ENCODE measurements at places on chromosomes 7 and 10.
A peak's percentile ranks its signal among the peaks of the same experiment; 100 is the strongest.

GRCh38 chr10:12699258-12699700 lies 302.2 kb downstream of the CCDC3 start:
- no peak for DNase-seq

- DNase-seq: no peak
Measured at GRCh38 chr10:102814453-102814871, 22.8 kb downstream of the CYP17A1 start.

GRCh38 chr7:40429826-40430225 lies 295.0 kb downstream of the SUGCT start:
- no peak for DNase-seq

DNA sequence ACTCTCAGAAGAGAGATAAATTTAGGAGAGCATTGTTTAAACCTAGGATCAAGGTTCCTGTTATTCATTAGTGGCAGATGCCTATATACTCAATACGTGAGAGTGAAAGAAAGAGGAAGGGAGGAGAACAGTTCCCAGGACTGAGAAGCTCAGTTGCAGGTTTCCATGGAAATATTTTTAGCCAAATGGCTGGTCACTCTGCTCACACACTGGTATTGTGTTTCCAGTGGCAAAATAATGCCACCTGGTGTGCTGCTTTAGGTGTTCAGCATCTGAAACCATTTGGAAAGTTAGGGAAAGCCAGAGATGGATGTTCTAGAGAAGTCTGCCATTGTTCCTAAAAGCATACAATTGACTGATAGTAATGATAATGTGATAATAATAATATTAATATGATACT lies 827.7 kb downstream of the SORCS3 start:
- DNase-seq: no peak

GRCh38 chr10:23514321-23514720 lies 75.4 kb downstream of the OTUD1 start:
- DNase-seq: no peak

DNA sequence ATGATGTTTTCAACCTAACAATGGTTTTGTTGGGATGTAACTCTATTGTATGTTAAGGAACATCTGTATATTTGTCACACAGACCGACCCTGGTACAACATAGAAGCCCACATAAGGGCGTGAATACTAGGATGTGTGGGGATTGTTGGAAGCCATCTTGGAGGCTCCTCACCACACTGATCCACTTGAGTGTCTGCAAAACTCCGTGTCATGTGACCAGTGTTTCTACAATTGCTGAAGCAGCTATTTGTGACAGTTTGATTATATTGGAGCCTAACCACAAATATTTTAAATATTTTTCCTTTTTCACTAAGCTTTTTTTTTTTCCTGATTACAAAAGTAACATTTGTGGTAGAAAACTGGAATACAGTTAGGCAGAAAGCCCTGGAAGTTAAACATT lies 27.9 kb downstream of the RALA start:
- DNase-seq: no peak

- DNase-seq: no peak
Measured at GRCh38 chr10:119770928-119771327, 45.1 kb downstream of the INPP5F start.

GRCh38 chr10:24974976-24975375 lies 22.6 kb upstream of the PRTFDC1 start:
- DNase-seq: no peak

DNA sequence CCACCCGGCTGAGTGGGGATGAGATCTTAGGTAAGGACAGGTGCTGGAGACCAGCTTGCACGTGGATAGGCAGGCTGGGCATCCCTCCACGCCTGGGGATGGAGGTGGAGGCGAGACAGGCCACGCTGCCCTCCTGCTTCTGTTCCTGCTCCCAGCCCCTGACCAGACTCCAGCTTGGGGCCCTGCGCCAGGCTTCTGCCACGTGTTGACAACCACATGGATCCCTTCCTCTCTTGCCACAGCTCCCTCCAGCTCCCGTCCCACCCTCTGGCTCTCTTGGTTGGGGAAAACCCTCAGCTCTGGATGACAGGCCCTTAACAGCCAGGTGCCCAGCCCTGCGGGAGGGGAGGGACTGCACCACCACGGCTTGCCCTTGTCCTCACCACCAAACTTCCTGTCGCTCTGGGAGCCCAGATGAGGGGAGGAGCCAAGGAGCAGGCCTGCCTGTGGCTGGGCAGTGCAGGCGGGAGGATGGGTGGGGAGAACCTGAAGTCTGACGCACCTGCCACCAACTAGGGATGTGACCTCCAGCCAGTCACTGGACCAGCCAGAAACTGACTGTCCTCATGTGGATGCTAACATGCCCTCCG lies 36.0 kb downstream of the KCNH2 start:
- DNase-seq: peak; percentile 70

Data from CD4-positive, alpha-beta T cell treated with Interleukin-17A for 1 hour (primary cell).